T-helper 17 cell (primary cell): ENCODE measurements at places on chromosomes 3 and 15. TPM values are rescaled to one million over a fixed set of nuclear protein-coding genes. Genes with fewer than 3 reads are reported as not detected.
A peak's percentile ranks its signal among the peaks of the same experiment; 100 is the strongest.

DNA sequence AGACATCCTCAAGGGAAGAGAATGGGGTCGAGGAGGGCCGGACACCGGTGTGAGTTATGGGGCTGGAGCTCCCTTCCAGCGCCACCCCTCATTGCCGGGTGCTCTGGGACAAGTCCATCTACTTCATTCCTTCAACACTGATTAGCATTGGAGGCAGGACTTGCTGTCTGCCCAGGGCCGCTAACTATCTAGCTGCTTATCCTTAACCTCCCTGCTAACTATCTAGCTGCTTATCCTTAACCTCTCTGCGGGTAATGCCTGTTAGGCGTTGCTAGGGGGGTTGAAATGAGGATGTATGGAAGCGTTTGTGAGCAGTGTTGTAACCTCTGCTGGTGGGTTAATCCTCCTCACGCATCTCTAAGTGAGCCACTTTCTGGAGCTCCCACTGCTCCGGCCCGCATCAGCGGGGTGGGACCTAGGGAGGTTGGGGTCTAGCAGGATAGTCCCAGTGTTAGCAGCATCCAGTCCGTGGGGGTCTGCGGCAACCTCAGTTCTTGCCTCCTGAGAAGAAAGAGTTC is 10.9 kb upstream of the CHAC1 start:
- H3K4me1 ChIP-seq = peaks cover 28% of the 10 kb centered on the region
- no peak for DNase-seq
- no peaks in the 10 kb centered on the region for H3K27me3 ChIP-seq
- peak overlapping the region; percentile 69 for H3K27ac ChIP-seq
- H3K4me3 ChIP-seq = peak overlapping the region; percentile 85

DNA sequence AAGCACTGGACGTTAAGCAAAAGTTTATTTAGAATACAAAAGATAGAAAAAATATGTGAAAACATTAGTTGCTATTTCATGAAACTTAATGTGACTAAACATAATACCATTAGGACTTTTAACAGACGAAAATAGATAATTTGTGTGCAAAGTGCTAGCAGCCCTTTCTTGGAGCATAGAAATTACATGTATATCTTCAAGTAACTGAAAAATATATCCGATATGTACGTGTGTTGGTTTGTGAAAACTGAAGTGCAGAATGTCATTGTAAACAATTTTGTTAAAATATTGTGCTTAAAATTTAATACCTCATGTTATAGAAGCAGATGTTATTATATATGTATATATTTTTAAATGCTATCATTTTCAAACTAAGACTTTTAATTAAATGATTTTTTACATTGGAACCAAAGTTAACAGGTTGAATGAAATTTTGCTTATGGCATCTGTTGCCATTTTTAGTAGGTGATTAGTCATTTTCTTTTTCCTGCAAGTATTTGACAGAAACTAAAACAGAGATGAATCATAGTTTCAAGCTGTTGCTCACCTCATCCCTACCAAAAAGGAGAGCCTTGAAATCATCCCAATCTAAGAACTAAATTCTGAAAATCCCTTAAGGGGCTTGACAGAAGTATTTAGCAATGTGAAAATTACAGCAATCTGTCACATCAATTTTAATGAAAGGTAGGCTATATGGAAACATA is 334.8 kb downstream of the NAALADL2 start:
- H3K4me1 ChIP-seq = no peaks in the 10 kb centered on the region
- H3K4me3 ChIP-seq = no peak overlapping the region
- H3K27me3 ChIP-seq = no peaks in the 10 kb centered on the region
- no peak overlapping the region for H3K27ac ChIP-seq
- no peak for DNase-seq
- no peaks in the 10 kb centered on the region for H3K36me3 ChIP-seq

DNA sequence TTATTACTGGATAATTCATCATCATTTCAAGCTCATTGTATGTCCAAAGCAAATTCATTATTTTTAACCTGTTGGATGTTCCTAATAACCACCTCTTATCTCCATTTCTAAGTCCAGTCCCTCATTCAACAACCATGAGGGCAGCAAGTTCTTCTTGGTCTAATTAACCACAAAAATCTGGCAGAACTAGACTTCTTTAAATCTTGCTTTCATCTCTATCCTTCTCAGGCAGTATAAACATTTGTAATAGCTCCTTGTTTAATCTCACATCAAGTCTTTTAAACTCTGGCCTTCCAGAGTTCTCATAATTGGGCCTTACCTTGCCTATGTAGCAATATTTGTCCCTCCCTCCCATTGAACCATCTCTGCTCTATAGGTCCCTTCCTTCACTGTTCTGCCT is 17.0 kb upstream of the GHSR start:
- no peak overlapping the region for H3K4me3 ChIP-seq
- peaks cover 29% of the 10 kb centered on the region for H3K27me3 ChIP-seq

DNA sequence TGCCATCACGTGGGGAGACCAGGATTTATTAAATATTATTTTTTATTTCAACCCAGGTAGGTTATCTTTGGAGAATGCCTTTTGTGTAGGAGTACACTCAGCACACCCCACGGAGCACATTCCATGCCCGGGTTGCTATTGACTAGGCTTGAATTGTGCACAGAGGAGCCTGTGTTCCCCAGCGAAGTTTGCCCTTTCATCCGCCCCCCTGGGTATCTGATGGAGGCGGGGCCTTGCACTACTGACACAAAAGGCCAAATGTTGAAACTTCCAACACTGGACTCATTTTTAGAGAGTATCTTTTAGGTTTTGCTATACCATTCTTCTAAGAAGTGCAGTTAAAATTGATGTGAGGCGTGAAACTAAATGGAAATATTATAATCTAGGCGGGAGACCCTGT is 39.3 kb upstream of the PPP4R2 start:
- no peak for DNase-seq
- no peak overlapping the region for H3K27ac ChIP-seq
- peaks cover 2% of the 10 kb centered on the region for H3K36me3 ChIP-seq
- no peak overlapping the region for H3K4me3 ChIP-seq
- peaks cover 10% of the 10 kb centered on the region for H3K27me3 ChIP-seq

The ALDH1A2 gene
- total RNA-seq = 0.47 TPM

DNA sequence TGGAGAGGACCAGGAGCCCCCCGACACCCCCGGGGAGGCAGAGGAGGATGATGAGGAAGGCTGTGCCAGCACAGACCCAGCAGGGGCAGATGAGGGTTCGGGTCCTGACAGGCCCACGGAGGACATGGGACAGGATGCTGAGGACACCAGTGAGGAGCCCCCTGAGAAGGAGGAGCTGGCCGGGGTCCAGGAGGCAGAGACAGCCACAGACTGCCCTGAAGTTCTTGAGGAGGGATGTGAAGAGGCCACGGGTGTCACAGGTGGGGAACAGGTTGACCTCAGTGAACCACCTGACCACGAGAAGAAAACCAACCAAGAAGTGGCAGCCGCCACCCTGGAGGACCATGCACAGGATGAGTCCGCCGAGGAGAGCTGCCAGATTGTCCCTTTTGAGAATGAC is 909 bp downstream of the FGD5 start:
- no peak overlapping the region for H3K27ac ChIP-seq
- H3K27me3 ChIP-seq = peaks cover 73% of the 10 kb centered on the region
- no peak for DNase-seq
- no peak overlapping the region for H3K4me3 ChIP-seq
- peaks cover 3% of the 10 kb centered on the region for H3K4me1 ChIP-seq
- peaks cover 4% of the 10 kb centered on the region for H3K36me3 ChIP-seq

DNA sequence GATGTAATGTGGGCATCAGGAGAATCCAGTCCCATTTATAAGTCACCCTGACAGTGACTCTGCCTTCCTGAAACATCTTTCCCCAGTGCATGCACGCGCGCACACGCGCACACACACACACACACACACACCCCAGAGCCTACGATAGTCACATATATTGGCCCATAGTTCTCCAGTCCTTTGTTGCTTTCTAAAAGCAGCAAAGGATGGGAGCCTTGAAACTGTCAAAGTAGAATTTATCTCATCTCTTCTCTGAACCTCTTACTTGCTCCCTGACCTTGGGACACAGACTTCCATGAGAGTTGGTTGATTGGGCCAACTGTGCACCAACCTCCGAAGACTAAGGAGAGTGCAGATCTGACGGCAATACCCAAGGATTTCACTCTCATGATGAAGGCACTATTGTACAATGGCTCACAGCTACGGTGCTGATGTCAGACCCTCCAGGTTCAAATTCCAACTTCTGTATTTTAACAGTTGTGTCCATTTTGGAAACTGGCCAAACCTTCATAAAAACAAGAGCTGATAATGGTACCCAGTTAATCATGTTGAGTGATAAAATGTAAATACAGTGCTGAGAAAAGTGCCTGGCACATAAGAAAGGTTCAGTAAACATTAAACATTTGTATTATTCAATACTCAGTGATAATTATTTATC is 8.3 kb downstream of the CPA3 start:
- H3K27me3 ChIP-seq = peaks cover 19% of the 10 kb centered on the region
- no peak for DNase-seq
- H3K36me3 ChIP-seq = no peaks in the 10 kb centered on the region
- H3K4me3 ChIP-seq = no peak overlapping the region
- H3K4me1 ChIP-seq = peaks cover 2% of the 10 kb centered on the region

DNA sequence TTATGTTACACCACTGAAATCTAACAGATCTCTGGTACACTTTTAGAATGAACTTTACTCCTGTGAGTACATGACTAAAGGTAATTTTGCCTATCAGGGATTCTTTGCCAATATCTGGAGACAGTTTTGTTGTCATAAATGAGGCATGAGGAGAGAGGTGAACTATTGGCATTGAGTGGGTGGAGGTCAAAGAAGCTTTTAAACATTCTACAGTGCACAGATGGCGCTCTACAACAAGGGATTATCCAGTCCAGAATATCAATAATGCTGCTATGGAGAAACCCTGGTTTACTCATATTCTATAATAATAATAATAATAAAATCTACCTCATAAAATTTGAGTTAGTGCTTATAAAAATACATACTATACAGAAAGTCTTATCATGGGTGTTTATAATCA is 702.3 kb downstream of the SI start:
- DNase-seq = no peak
- H3K4me1 ChIP-seq = no peaks in the 10 kb centered on the region
- H3K4me3 ChIP-seq = no peak overlapping the region

The CELSR3 gene
- 6.0 TPM for total RNA-seq

- H3K36me3 ChIP-seq = peaks cover 13% of the 10 kb centered on the region
- no peaks in the 10 kb centered on the region for H3K27me3 ChIP-seq
- no peak for DNase-seq
- H3K4me3 ChIP-seq = no peak overlapping the region
These were observed 20.4 kb upstream of the CELF6 start for GRCh38 chr15:72340366-72340765.

The ZXDC gene
- 59.0 TPM for total RNA-seq

The HESX1 gene
- 0.27 TPM for total RNA-seq

GRCh38 chr15:52378746-52379394 is 83.3 kb upstream of the MYO5C start:
- peak overlapping the region; percentile 90 for H3K27ac ChIP-seq
- H3K27me3 ChIP-seq = no peaks in the 10 kb centered on the region
- no peak for DNase-seq
- peaks cover 14% of the 10 kb centered on the region for H3K4me1 ChIP-seq
- peaks cover 14% of the 10 kb centered on the region for H3K36me3 ChIP-seq

GRCh38 chr3:170869645-170870593 is at the start of gene RPL22L1:
Gene RPL22L1, minus strand, starts transcription at chr3:170870195. Its CDS starts 28 bp downstream, at chr3:170870167.
- DNase-seq = peak; percentile 80
- H3K36me3 ChIP-seq = peaks cover 14% of the 10 kb centered on the region
- peaks cover 16% of the 10 kb centered on the region for H3K4me1 ChIP-seq
- H3K4me3 ChIP-seq = peak within 1 kb of the TSS; percentile 98

The NUP210 gene
- total RNA-seq = 137 TPM

- no peaks in the 10 kb centered on the region for H3K36me3 ChIP-seq
- DNase-seq = no peak
- peaks cover 2% of the 10 kb centered on the region for H3K4me1 ChIP-seq
- H3K27me3 ChIP-seq = peaks cover 37% of the 10 kb centered on the region
- no peak overlapping the region for H3K27ac ChIP-seq
- no peak overlapping the region for H3K4me3 ChIP-seq
These were observed 49.9 kb downstream of the CACNA1D start for GRCh38 chr3:53544357-53544756.

GRCh38 chr15:32818758-32819447 is 101.1 kb downstream of the GREM1 start:
- no peak for DNase-seq
- H3K4me1 ChIP-seq = peaks cover 2% of the 10 kb centered on the region
- H3K27ac ChIP-seq = no peak overlapping the region
- no peak overlapping the region for H3K4me3 ChIP-seq

The TMEM207 gene
- not detected for total RNA-seq

- peaks cover 6% of the 10 kb centered on the region for H3K27me3 ChIP-seq
- H3K4me1 ChIP-seq = peaks cover 2% of the 10 kb centered on the region
- DNase-seq = no peak
- peaks cover 4% of the 10 kb centered on the region for H3K36me3 ChIP-seq
- H3K4me3 ChIP-seq = no peak overlapping the region
- H3K27ac ChIP-seq = no peak overlapping the region
These were observed 38.2 kb downstream of the PPARG start for GRCh38 chr3:12327021-12327420.

- no peaks in the 10 kb centered on the region for H3K27me3 ChIP-seq
- H3K4me3 ChIP-seq = no peak overlapping the region
- no peak overlapping the region for H3K27ac ChIP-seq
- DNase-seq = no peak
- H3K4me1 ChIP-seq = no peaks in the 10 kb centered on the region
These were observed 246.0 kb upstream of the CBLB start for GRCh38 chr3:106114848-106115247.

GRCh38 chr3:185677146-185677829 is 91.2 kb downstream of the SENP2 start:
- H3K4me3 ChIP-seq = no peak overlapping the region
- H3K27me3 ChIP-seq = peaks cover 36% of the 10 kb centered on the region
- H3K27ac ChIP-seq = no peak overlapping the region
- peaks cover 2% of the 10 kb centered on the region for H3K36me3 ChIP-seq
- no peak for DNase-seq

- no peaks in the 10 kb centered on the region for H3K4me1 ChIP-seq
- DNase-seq = no peak
- no peaks in the 10 kb centered on the region for H3K36me3 ChIP-seq
- H3K4me3 ChIP-seq = no peak overlapping the region
- peaks cover 21% of the 10 kb centered on the region for H3K27me3 ChIP-seq
These were observed 179.2 kb downstream of the CLSTN2 start for GRCh38 chr3:140113996-140114788.

DNA sequence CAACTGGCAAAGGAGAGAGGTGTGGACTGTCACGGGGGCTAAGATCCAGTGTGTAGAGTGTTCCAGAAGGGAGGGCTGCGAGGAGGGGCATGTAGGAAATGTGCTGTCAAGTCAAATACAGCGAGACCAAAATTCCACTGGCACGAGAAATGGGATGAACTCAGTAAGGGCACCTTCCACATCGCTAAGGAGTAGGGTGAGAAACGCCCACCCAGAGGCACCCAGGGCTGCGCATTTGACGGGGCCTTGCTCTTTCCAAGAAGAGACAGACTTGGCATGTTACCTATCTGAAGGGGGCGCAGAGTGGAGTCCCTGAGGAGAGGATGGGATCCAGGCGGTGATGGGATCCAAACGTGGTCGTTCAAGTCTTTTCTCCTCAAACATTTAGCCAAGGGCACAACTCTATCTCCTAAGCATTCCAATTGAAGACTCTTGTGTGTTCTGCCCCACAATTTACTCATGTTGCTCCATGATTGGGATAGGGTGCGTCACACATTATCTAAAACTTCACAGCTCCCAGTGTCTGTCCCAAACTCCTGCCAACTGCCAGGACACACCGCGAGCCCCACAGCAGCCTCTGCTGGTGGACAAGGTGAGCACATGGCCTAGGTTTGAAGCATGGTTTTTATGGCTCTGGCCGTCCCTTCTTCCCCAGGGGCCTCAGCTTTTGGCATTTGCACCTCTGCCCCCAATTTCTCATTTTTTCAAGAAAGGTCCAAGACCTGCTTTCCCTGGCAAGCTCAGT is 7.6 kb downstream of the SELENOS start:
- DNase-seq = no peak
- H3K36me3 ChIP-seq = peaks cover 15% of the 10 kb centered on the region
- H3K4me1 ChIP-seq = peaks cover 8% of the 10 kb centered on the region
- H3K27ac ChIP-seq = peak overlapping the region; percentile 74
